Osteoblast (primary cell): ENCODE measurements at places on chromosomes 5 and 9. TPM values are rescaled to one million over a fixed set of nuclear protein-coding genes. Genes with fewer than 3 reads are reported as not detected.

PTGDS gene
- 37.4 and 57.9 TPM in 2 replicates for total RNA-seq

BDP1 gene
- total RNA-seq, result 20.0 and 20.3 TPM in 2 replicates

DDX4 gene
- under 0.01 TPM in 1 of 2 replicates, not detected in the other for total RNA-seq

GZMA gene
- total RNA-seq, result not detected in 2 replicates

TRIO gene
- total RNA-seq, result 246 and 274 TPM in 2 replicates

ANXA1 gene
- total RNA-seq, result 803 and 816 TPM in 2 replicates

SDHA gene
- total RNA-seq, result 83.6 and 84.6 TPM in 2 replicates

LRRC70 gene
- total RNA-seq, result 1.4 and 1.8 TPM in 2 replicates

IRX4 gene
- not detected in 2 replicates for total RNA-seq

SARDH gene
- total RNA-seq, result 5.4 and 10.9 TPM in 2 replicates

PKD2L2 gene
- total RNA-seq, result under 0.01 TPM in 1 of 2 replicates, not detected in the other

C9 gene
- total RNA-seq, result 0.36 TPM in 1 of 2 replicates, not detected in the other

IFNE gene
- total RNA-seq, result 2.9 and 3.6 TPM in 2 replicates

PCDHAC1 gene
- 0.29 and 0.36 TPM in 2 replicates for total RNA-seq

ESM1 gene
- 1.8 and 2.9 TPM in 2 replicates for total RNA-seq

SLC36A3 gene
- total RNA-seq, result not detected in 2 replicates

GDA gene
- total RNA-seq, result not detected in 2 replicates

PCDHGB4 gene
- 14.1 and 15.9 TPM in 2 replicates for total RNA-seq

ANKRD18A gene
- under 0.01 TPM in 1 of 2 replicates, not detected in the other for total RNA-seq

AK8 gene
- 0.59 and 1.1 TPM in 2 replicates for total RNA-seq

LCNL1 gene
- 4.4 and 5.4 TPM in 2 replicates for total RNA-seq

SLC27A4 gene
- total RNA-seq, result 21.4 and 23.0 TPM in 2 replicates

ABLIM3 gene
- total RNA-seq, result 5.8 and 7.4 TPM in 2 replicates

MOCS2 gene
- 42.3 and 55.1 TPM in 2 replicates for total RNA-seq

MEIKIN gene
- not detected in 2 replicates for total RNA-seq

YIPF5 gene
- 99.5 and 111 TPM in 2 replicates for total RNA-seq

PCSK1 gene
- 0.88 and 1.1 TPM in 2 replicates for total RNA-seq

TAF11L7 gene
- not detected in 2 replicates for total RNA-seq

MRPL36 gene
- total RNA-seq, result 35.1 and 35.7 TPM in 2 replicates

SPINK4 gene
- total RNA-seq, result not detected in 2 replicates

FEM1C gene
- total RNA-seq, result 17.1 and 17.4 TPM in 2 replicates

PRDM9 gene
- total RNA-seq, result not detected in 2 replicates

FOXD4L3 gene
- total RNA-seq, result under 0.01 TPM in 1 of 2 replicates, not detected in the other

CTSL gene
- 384 and 396 TPM in 2 replicates for total RNA-seq

COL27A1 gene
- 10.1 and 11.8 TPM in 2 replicates for total RNA-seq

HTR1A gene
- total RNA-seq, result not detected in 2 replicates

TEX48 gene
- not detected in 2 replicates for total RNA-seq

CDKN2B-AS1 gene
- total RNA-seq, result 15.2 and 16.5 TPM in 2 replicates

ADAMTSL2 gene
- under 0.01 and 0.29 TPM in 2 replicates for total RNA-seq
